ENCODE measurements at places on chromosomes 5 and 9.

GRCh38 chr5:146659961-146660360, 144.0 kb upstream of the GPR151 start:
- no peak for DNase-seq

DNA sequence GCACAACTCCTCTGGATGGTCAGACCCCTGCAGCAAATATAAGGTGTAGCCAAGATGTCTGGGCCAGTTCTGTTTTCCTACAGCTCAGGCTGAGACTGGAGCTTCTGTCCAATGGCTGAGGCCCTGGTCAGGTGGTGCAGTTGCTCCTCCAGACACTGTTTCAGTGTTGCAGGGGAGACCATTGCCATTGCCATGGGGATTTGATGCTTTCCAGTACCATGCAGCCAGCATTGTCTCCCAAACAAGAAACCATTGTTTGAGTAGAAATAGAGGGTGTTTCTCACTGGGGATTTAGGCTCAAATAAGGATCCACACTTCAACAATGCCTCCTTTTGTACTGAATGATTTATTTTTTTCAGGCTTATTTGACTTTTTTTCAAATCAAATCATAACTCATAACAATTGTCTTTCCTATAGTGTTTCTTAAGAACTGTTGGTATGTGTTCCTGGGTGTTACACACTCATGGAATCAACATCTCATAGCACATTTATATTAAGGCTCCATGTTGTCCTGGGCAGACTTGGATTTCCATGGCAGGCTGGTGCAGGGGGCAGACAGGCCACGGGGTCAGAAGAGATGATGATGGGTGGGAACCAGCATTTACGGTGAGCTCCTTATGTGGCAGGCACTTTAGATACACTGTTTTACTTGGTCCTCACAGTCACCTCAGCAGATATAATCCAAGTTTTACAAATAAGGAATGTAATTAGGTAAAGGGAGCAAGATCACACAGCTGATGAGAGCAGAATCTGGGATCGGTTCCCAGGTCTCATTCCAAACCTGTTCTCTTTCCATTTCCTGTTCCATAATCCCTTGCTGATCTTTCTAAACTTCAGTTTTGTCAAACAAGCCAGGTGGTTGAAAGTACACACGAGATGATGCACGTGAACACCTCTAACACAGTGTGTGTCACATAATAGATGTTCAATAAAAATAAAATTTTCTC, 95.9 kb upstream of the GNAQ start:
- DNase-seq: no peak

GRCh38 chr9:134356496-134357470, 30.5 kb downstream of the RXRA start:
- no peak for DNase-seq

DNA sequence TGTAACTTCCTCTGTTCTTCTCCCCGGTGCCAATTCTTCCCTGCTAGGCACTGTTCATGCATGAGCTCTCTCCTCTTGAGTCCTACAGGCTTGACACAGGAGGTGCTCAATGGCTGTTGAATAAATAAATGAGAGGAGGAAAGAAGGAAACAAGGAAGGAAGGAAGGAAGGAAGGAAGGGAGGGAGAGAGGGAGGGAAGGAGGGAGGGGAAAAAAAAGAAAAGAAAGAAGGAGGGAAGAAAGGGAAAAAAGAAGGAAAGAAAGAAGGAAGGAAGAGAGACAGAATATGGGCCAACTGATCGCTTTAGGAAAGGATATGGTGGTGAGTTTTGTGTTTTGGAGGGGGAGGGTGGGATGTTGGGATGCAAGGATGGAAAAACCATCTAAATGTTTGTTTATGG, 6.4 kb downstream of the KCNMB1 start:
- DNase-seq: no peak

DNA sequence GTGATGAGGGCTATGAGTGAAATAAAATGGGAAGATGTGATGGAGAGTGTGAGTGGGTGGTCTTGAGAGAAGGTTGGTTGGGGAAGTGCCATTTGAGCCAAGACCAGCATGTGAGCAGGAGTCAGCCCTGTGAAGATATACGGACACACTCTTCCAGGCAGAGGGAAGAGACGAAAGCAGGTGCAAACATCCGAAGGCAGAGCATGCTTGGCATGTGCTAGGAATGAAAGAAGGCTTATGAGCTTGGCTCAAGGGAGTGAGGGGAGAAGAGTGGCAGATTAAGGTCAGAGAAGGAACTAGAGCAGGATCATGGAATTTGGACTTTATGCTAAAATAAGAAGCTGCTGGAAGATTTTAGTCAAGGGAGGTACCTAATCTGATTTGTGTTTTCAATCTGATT, 23.6 kb upstream of the CCDC112 start:
- no peak for DNase-seq

- no peak for DNase-seq
Measured at GRCh38 chr5:88736494-88736893, 146.5 kb downstream of the MEF2C start.

DNA sequence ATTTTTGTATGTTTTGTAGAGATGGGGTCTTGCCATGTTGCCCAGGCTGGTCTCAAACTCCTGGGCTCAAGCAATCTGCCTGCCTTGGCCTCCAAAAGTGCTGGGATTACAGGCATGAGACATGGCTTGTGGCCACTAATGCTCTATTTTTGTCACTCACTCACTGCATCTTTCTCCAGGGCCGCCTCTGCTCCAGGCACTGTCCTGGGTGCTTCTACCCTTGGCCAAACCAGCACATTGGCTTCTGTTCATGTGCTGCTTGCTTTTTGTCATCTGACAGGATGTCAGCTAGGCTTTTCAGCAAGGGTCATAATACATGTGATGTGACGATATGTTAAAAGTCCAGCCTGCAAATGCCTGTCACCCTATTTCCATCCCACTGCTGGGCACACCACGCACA, 3.2 kb downstream of the ODF2 start:
- no peak for DNase-seq

- DNase-seq: no peak
Measured at GRCh38 chr5:66860199-66860975, 264.2 kb downstream of the MAST4 start.

GRCh38 chr5:116671211-116671736, 96.7 kb upstream of the SEMA6A start:
- DNase-seq: no peak

GRCh38 chr5:176877793-176878331, 21.3 kb downstream of the HK3 start:
- no peak for DNase-seq

DNA sequence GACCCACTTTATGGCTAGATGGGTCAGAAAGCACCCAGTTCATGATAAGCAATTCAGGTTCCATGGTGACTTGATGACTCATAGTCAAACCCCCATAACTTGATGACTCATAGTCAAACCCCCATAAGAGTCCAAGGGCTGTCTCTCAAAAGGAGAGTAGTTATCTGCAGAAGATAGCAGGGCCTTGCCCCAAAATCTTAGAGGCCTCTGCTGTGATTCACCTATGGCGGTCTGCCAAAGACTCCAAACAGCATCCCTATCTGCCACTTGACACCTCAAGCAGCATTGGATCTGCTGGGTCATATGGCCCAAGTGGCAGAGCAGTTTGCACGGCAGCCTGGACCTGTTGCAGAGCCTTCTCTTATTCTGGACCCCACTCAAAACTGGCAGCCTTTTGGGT, 395.2 kb upstream of the KIF2A start:
- DNase-seq: no peak

- no peak for DNase-seq
Measured at GRCh38 chr9:696332-697323, 144.9 kb upstream of the DMRT1 start.

GRCh38 chr9:126595982-126596381, 17.7 kb upstream of the LMX1B start:
- DNase-seq: no peak

- no peak for DNase-seq
Measured at GRCh38 chr5:90747693-90748092, 189.1 kb downstream of the ADGRV1 start.

DNA sequence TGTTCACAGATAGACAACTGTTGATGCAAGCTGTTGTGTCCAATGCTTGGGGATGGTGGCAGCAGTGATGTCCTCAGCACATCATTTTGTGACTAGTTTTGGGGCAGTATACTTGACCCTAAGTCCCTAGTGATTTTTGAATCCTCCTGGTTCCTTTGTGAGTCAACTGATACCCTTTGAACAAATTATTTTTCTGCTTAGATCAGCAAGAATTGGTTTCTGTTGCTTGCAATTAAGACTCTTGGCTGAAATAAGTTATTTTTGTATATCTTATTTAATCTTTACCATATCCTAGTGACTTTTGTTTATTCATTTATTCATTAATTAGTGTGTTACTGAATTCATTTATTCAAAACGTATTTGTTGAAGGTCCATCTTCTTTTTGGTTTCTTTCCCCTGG, 392.0 kb upstream of the SGCD start:
- DNase-seq: no peak

GRCh38 chr5:100407053-100407452, 128.1 kb upstream of the FAM174A start:
- no peak for DNase-seq

- no peak for DNase-seq
Measured at GRCh38 chr9:75873712-75874111, 16.8 kb upstream of the PCSK5 start.

DNA sequence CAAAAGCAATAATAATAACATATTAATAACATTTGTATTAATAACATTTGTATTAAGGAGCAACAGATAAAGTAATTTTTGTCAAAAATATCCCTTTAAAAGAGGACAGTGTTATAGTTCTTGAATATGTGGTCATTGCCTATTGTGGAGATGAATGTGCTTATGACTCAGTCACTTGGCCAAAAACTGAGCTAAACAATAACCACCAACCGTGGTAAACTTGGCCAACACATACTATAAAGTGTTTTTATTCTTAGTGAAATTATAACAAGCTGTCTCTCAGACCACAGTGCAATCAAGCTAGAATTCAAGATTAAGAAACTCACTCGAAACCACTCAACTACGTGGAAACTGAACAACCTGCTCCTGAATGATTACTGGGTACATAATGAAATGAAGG, 159.2 kb upstream of the PLPPR1 start:
- DNase-seq: no peak

DNA sequence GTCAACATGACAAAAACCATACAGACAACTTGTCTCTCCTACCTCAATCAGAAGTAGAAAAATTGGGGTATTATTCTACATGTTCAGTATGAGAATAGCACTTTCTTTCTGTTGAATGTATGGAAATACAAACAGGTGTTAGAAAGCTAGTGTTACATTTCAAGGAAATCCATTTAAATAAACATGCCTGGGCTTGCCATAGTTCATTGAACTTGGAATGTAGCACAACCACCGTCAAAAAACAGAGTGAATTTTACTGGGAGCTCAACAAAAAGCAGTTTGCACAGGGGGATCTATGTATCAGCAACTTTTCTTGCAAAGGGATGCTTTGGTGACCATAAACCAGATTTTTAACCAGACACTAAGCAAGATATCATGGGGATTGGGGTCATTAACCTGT, 307.9 kb upstream of the SMARCA2 start:
- no peak for DNase-seq
